ENCODE measurements at places on chromosomes 6 and 20.

- no peak for DNase-seq
These were observed 27.3 kb downstream of the NQO2 start for GRCh38 chr6:3026791-3027626.

DNA sequence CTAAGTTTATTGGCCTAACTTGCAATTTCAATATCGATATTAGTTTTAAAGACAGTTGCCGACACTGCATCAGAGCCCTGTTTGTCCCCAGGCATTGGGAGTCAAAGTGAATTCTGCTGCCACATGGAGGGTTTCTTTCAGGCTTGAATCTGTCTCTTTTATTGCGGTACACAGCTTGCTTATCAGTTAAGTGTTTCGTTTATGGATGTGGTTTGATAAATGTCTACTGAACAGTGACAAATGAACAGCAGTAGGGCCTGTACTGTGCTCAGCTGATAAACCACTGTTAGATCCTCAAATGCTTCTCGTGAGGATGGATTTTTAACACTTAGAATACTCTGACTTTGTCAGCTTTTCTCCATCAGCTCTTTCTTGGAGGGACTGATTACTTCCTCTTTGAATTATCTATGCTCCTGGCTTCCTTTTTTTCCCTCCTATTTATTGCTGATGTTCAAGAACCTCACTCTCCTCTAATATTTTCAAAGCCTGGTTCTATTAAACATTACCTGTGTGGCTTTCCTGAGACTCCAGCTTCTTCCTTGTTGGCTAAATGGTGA, 240.8 kb downstream of the PLCB1 start:
- no peak for DNase-seq

DNA sequence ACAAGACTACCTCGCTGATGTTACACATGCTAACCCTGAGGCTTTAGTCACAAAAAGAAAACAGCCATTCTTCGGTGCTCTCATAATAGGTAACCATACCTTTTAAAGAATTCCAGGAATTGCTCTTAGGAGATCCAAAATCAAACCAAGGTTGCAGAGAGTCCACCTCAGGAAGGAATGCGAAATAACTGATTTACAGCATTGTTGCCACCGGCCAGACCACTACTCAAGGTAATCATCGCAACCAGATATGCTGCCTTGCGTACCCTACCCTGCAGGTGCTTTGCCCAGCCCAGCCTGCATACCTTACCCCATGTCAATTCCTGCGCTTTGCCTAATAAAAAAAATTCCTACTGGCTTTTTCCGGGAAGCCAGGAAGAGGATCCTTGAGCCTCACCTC, 27.0 kb downstream of the NUP153 start:
- no peak for DNase-seq

- no peak for DNase-seq
These were observed 17.6 kb upstream of the SERPINB1 start for GRCh38 chr6:2859185-2859700.

- DNase-seq, result no peak
These were observed 117.2 kb downstream of the PDSS2 start for GRCh38 chr6:107342144-107342543.

- DNase-seq, result no peak
These were observed 40.5 kb downstream of the HMGN3 start for GRCh38 chr6:79193971-79194370.

DNA sequence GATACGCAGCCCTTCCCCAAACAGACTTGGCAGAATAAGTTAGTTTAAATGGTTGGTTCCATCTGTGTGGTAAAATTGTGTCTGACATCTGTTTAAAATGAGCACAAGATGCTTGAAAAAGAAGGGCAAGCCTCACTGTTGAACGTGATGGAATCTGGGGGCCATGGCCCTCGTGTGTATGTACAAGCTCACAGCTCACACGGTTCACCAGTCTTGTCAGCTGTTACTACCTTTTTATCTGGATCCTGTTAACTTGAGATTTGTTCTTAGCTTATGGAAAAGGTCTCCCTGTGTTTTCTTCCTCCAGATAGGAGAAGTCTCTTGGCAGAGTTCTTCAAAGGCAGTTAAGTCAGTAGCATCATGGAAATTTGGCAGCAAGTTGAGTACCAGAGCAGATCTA, 270.6 kb downstream of the KHDC1L start:
- DNase-seq, result no peak

DNA sequence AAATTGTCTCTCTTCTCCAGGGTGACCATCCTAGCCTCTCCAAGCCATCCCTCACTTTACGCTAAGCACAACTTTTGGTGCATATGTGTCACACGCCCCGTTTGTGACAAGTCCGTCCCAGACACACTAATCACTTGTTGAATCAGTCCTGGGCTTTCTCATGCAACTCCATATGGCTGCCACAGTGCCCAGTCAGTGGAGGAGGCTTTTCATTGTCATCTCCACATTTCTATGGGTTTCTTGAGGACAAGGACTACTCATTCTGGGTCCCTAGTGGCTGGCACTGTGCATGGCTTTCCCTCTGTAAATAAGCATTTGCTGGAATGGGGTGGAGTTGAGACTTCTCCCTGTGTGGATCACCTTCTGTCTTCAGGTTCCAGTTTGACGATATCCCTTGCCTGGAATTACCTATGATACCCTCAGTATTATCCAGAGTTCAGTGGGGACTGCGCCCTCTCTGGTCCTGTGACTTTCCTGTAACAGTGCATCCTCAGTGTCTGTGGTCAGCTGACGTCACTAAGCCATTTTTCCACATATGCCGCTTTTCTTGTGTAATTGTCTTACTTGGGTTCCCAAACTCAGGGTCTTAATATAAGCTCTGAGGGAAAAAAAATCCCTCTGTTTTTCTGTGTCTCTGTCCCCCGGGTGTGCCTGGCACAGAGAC, 59.8 kb upstream of the MYL9 start:
- no peak for DNase-seq

DNA sequence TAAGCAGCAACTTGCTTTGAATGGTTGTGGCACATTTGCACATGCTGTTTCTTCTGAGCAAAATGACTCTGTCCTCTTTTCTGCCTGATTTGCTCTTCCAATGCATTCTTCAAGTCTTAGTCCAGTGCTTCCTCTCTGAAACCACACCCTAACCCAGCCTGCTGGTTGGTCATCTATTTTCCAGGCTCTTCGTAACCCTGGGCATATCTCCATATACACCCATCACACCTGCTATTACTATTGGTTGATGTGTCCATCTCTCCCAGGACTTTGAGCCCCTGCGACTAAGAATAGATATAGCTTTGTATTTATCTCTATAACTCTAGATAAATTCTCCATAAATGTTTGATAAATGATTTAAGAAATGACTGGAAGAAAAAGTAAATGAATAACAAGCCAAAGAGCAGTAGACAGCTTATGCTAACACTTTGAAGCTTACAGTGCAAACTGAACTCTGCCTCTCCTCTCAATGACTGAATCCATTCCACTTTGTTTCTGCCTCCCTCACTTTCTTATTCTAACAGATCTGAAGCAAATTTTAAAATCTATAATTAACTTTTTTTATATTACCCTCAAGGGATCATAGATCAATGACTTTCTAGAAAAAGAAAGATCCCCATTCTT, 59.7 kb upstream of the NT5E start:
- no peak for DNase-seq

DNA sequence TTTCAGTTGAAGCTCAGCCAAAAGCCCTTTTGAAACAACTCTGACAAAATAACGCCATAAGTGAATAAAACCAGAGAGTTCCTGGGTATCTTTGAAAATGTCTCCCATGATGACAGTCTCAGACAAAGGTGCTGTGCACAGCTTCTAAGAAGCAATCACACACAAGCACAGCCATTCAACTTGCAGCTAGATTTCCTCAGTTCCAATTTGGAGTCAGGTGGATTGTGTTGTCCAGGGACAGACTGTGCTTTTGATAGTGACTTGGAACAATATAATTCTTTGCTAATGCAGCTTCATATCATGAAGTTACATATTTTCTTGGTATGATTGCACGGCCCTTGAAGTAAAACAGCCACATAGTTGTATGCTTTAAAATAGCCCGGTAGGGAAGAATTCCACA, 105.6 kb downstream of the FARS2 start:
- no peak for DNase-seq

DNA sequence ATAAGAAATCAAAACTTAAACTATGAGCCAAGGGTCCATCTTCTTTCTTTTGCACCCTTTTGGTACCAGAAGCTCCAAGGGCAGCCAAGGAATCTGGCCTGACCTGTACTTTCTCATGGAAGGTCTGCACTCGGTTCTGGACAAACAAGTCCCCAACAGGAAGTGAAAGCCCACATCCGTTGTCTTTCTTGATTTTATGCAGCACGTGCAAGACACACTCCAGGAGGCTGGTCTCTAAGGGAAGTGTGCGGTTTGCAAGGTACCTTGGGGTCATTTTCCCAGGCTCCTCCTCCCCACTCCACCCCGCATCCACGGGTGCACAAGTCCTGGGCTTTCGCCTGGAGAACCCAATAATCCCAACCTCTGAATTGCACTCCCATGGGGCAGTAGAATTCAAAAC, 101.9 kb downstream of the NFATC2 start:
- no peak for DNase-seq

- DNase-seq, result no peak
These were observed 614.0 kb upstream of the EYS start for GRCh38 chr6:66321017-66321416.

DNA sequence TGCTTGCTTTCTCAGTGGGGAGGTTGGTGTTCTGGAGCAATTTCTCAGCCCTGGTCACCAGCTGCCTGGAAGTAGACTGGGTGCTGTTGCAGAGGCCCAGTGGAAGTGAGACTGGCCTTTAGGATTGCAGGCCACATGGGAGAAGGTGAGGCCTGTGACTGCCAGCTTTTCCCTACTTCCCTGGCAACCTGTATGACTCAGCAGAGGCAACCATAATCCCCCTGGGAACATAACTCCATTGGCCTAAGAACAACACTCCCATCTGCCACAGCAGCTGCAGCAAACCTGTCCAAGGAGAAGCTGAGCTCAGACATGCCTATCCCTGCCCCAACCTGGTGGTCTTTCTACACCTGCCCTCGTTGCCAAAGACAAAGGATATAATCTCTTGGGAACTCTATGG, 473.5 kb upstream of the SPTLC3 start:
- DNase-seq, result no peak

DNA sequence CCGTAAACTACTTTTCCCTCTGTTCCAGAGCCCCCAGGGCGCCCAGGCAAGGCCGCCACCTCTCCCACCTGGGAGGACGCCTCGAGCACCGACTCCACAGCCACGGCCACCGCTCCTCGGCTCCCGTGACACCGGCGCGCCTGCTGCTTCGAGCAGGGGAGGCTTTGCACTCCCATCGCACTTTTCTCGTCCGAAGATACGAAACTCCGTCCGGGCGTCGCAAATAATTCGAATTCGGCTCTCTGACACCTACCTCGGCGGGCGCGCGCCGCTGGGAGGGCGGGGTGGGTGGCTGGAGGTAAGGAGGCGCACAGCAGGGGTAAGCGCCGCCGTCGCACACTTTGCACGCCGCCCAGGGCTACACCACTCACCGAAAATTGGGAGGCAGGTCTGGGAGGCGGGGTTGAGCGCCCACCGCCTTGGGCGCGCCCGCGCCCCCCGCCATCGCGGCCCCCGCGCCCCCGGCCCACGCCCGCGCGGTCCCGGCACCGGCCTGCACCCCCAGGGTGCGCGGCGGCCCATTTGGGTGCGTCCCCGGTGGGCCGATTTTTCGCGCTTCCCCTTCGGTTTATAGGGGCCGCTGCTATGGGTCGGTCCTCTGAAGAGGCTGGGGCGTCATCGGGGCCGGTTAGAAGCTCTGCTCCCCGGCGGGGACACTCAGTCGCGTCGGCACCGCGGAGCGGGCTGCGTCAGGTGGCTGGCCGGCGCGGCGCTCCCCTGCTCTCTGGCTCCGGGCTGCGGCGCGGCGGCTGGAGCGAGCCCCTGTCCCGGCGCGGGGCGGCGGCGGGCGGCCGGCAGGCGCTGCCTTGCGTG, 36.2 kb downstream of the GNAS start:
- no peak for DNase-seq

- no peak for DNase-seq
These were observed 462.9 kb downstream of the ADGRB3 start for GRCh38 chr6:69097948-69098347.

- DNase-seq, result no peak
These were observed 50.7 kb downstream of the UBE2V1 start for GRCh38 chr20:50062006-50062838.

GRCh38 chr6:32148289-32149091, 3.2 kb downstream of the PRRT1 start:
- DNase-seq, result no peak

GRCh38 chr6:35505999-35506412, 6.7 kb downstream of the TULP1 start:
- no peak for DNase-seq

GRCh38 chr6:138537106-138537505, 37.8 kb upstream of the NHSL1 start:
- DNase-seq, result no peak

DNA sequence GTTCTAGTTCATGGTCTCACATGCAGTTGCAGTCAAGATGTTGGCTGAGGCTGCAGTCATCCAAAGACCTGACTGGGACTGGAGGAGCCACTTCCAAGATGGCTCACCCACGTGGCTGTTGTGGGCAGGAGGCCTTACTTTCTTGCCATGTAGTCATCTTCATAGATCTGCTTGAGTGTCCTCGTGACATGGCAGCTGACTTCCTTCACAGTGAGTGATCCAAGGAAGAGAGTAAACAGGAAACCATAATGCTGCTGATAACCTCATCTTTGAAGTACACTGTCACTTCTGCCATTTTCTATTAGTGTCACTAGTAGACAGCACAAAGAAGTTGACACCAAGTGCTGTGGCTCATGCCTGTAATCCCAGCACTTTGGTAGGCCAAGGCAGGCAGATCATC, 40.1 kb upstream of the AKIRIN2 start:
- no peak for DNase-seq

GRCh38 chr6:14883921-14884320, 361.9 kb upstream of the JARID2 start:
- no peak for DNase-seq

DNA sequence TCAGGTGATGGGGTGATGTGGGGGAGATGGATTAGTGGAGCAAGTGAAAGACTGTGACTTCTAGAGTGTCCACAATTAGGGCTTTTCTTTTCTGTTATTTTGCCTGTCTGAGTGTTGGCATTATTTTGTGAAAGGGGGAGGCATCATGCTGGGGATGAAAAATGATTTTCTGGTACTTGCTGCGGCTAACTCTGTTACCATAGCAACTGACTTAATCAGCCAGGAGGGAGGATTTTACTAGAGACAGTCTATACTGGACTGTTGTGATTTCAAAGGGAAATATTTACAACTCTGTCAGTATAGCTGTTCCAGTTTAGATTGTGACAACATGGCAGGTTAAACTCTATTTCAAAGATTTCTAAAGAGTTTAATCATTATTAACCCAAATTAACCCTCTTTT, 30.4 kb upstream of the MRAP2 start:
- DNase-seq, result no peak

GRCh38 chr20:3705970-3706739, 6.2 kb downstream of the SIGLEC1 start:
- no peak for DNase-seq

- no peak for DNase-seq
These were observed 51.8 kb downstream of the GINS1 start for GRCh38 chr20:25459111-25459830.

Data from brain pericyte (primary cell).